Stimulated activated CD8-positive, alpha-beta memory T cell treated with anti-CD3 and anti-CD28 coated beads, Interleukin-4, amount 100 ng/mL, for 1 hour (primary cell): ENCODE measurements at places on chromosomes 7 and 10.

DNA sequence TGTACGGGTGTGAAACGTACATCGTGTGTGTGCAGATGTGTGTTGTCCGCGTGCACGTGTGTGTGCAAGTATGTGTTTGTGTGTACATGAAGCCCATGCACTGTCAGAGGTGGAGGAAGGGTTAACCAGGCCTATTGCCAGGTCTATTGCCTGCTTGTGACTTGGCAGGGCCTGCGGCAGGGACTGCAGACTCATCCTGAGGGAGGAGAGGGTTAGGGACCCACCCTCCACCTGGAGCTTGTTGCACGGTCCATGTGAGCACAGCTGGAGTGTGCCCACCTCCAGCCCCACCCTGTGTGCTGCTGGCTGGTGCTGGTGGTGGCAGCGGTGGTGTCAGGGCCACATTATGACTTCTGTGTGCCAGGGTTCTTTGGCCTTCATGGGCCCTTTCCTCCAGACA, 7.1 kb upstream of the AQP1 start:
- no peak for DNase-seq

GRCh38 chr10:32144817-32145688, 88.8 kb upstream of the KIF5B start:
- DNase-seq: no peak

DNA sequence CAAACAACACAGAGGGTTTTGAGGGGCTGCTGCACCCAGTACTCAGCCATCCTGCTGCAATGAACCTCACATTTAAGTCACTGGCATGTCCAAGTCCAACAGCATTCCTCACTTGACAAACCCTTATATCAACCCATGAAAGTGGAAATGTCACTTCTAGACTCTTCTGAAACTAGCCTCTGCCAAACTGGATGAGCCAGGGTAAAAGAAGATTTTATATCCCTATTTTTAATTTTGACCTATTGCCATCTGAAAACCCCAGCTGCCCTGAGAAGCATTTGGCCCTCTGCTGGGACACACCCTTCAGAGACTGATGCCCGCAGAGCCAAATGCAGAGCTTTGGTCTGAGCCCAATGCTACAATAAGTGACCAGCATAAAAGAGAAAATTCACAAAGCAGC, 201.1 kb downstream of the ANK3 start:
- no peak for DNase-seq

GRCh38 chr10:103519798-103520197, 26.3 kb downstream of the NEURL1 start:
- DNase-seq: no peak

GRCh38 chr10:87696922-87697745, 37.5 kb downstream of the PAPSS2 start:
- DNase-seq: no peak

GRCh38 chr10:58424176-58424575, 39.0 kb downstream of the TFAM start:
- DNase-seq: no peak

GRCh38 chr10:97875391-97875790, 25.7 kb downstream of the GOLGA7B start:
- no peak for DNase-seq

DNA sequence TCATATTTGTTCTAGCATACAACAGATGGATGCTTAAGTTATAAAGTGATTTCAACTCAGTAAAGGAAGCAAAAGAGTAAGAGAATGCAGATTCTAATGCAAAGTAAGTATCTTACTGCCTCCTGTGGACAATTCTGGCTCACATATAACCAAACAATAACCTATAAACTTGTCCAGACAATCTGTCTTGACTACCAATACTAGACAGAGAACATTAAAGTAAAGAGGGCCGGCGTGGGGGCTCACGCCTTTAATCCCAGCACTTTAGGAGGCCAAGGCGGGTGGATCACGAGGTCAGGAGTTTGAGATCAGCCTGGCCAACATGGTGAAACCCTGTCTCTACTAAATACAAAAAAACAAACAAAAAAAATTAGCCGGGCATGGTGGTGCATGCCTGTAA, 329.3 kb downstream of the CACNA2D1 start:
- no peak for DNase-seq

DNA sequence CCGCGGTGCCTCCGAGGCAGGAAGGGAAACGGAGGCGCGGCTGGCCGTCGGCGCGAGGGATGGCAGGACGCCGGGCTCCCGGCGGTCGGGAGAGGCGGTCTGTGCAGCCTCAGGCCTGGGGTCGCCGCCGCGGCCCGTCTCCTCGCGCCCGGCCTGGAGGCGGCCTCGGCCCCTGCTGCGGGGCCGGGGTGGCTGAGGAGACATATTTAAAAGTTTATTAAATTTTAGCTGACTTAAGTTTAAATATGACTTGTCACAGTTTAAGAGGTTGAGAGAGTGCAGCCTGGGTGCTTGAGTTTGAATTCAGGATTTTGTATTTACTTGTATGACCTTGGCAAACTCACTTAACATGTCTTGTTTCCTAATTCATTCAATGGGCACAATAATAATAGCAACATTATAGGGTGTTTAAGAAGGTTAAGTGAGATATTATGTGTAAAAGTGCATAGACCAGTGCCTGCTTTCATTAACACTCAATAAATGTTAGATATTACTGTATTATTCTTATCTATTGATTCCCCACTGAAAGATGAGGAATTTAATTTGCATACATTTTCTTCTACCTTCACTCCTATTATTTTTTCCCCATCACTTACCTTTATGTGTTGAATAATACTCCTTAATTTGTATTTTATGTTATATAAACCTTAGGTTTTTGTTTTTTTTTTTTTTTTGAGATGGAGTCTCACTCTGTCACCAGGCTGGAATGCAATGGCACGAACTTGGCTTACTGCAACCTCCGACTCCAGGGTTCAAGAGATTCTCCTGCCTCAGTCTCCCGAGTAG, 718 bp downstream of the DYNC2I1 start:
- DNase-seq: no peak

GRCh38 chr7:111855161-111855841, 293.0 kb upstream of the IMMP2L start:
- no peak for DNase-seq

GRCh38 chr7:87426160-87426559, 49.3 kb downstream of the ABCB4 start:
- DNase-seq: no peak

DNA sequence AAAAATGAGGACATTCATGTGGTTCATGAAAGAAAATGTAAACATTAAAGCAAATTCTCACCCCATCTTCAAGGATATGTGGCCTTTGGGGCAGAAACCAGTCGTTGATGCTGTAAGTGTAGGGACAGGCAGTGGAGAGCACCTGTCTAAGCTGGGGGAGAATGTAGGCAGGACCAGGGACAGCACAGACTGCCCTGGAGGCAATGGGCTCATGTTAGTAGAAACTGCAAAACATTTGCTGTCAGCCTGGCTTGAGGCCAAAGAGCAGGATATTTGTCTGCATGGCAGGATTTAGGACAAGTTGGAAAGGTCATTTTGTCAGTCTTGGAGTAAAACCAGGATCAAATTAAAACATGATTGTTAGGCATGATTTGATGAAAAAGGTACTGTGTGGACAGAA, 211.6 kb upstream of the AGK start:
- DNase-seq: no peak

DNA sequence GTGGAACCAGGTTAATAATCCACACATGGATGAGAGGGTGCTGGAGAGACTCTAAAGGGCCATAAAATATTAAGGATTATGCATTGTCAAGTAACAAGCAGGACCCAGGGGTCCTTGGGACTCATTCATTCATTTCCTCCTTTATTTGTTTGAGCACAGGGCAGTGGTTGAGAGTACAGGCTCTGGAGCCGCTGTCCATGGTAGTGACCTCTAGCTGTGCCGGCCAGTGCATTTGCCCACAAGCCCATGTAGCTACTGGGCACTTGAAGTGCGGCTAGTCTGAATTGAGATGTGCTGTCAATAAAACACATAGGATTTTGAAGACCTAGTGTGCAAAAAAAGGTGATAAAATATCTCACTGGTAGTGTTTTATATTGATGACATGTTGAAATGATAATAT, 137.6 kb downstream of the C10orf105 start:
- no peak for DNase-seq
